Renal pelvis (tissue), 12 donors: ENCODE measurements at places on chromosomes 6 and 20. TPM values are rescaled to one million over a fixed set of nuclear protein-coding genes. Genes with fewer than 3 reads are reported as not detected.
A peak's percentile ranks its signal among the peaks of the same experiment; 100 is the strongest.

DNA sequence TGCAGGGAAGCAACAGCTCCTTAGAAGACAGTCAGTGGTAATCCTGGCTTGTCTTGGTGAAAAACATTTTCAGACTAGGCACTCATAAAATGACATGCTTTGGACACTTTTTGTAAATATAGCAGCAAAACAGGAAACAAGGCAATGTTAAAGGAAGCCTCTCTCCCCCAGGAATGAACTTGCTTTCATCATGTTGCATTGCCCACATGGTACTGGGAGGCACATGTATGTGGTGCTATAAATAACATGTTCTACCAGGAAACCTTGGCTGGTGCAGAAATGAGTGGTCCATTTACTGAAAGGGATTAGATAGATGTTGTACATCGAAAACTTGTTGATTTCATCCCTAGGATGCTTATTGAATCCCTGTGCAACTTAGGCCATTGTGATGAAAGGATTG lies 121.4 kb upstream of the RREB1 start:
- DNase-seq = no peak

The MTFR2 gene
- 3.4 TPM for polyA plus RNA-seq

The IL20RA gene
- polyA plus RNA-seq = 1.1 TPM

The DEFB116 gene
- not detected for polyA plus RNA-seq

The FRS3 gene
- polyA plus RNA-seq = 8.6 TPM

DNA sequence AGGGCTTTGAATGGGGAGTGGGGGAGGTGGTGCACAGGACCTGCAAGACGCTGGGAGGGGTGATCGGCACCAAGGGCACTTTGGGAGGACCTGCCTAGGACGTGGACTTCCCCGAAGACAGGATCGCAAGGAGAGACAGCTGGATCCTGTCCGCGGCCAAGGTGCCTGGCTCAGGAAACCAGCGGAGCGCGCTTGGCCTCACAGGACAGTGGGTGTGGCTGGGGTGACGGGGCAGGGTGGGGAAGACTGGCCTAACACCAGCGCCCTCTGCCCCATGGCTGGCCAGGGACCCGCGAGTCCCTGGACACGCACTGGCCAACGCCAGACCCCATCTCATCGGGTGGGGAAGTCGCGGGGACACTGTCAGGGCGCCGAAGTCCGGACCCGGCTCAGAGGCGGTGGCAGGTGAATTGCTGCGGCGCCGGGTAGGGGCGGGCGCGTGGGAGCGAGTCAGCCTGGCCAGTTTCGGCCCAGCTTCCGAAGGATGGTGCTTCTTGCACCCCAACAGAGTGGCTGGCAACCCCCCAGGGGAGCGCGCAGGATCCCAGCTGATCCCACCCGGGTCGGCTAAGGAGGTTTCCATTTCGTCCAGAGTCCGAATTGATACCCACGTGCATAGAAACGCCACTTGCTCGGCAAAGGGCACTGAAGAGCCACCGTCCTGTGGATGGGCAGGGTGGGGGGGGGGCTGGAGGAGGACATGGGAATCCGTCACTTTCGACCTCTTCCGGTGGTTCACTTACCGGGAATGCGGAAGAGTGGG lies 785 bp upstream of the THBD start:
- no peak for DNase-seq

- no peak for DNase-seq
These were observed 60.4 kb downstream of the TMEM200A start for GRCh38 chr6:130426066-130426721.

The CDSN gene
- not detected for polyA plus RNA-seq

DNA sequence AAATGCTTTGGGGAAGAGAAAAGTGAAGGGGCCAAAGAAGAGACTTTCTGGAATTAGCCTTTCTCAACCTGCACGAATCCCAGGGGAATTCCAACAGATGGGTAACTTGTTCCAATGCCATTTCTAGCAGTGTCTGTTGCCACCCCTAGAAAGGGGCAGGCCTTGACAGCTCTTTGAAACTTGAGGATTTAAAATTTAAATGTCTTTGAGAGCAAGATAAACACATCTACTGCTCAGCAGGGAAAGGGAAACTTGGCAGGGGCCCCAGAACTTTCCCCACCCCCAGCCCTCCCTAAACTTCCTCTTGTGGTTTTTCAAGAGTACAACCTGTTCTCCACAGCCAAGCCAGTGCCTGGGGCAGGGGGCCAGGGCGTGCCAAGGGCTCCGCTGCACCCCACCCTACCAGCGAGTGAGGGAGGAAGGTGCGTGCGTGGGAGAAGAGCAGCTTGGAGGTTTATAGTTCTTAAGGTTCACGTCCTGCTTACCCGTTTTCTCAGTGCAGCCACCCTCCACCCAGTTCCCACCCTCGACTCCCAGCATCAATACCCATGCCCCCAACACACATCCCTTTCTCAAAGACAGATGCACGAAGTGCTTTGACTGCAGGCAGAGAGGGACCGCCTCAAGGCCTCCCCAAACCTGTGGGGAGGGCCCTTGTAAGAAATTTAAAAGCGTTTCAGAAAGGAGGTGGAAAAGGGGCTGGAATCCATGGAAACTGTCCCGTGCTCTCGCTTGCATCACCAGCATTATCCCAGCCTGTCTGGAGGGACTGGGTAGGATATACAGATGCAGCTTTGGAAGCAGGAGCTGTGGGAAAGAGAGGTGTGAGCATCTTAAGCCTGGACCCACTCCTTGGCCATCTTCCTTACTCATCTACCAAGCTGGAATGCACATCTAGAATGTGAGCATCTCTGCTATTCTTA lies 4.5 kb upstream of the TAF8 start:
- no peak for DNase-seq

DNA sequence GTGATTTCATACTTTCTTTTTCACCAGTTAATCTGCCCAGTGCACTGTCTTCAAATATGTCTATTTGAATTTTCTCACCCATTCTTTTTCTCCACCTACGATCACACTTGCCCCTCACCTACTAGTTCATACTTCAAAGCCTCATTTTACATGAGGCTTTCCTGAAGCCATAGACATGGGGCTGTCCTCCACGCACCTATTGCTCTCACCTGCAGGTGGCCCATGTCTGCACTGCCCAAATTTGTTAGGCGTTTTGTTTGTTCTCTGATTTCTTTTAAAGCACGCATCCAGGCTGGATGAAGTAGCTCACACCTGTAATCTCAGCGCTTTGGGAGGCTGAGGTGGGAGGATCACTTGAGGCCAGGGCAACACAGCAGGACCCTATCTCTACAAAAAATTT lies 106.8 kb upstream of the RIPOR2 start:
- no peak for DNase-seq

DNA sequence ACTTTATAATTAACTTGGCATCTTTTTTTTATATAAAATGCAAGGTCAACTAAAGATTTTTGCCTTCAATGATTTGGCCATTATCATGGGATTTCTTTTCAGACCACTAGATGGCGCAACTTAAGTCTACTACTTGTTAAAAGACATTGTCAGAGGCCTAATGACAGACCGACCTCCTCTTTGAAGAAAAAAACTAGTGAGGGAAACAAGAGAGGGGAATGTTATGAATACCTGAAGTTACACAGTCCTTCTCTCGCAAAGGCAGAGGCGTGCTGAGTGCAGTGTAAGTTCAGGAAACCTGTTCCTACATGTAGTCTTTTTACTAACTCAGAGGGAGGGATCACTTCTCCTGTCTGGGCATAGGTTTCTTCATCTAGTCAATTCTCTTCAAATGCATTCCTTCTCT lies 9.3 kb downstream of the TRAPPC3L start:
- no peak for DNase-seq

- DNase-seq = no peak
These were observed 133.3 kb upstream of the AHI1 start for GRCh38 chr6:135630789-135631376.

DNA sequence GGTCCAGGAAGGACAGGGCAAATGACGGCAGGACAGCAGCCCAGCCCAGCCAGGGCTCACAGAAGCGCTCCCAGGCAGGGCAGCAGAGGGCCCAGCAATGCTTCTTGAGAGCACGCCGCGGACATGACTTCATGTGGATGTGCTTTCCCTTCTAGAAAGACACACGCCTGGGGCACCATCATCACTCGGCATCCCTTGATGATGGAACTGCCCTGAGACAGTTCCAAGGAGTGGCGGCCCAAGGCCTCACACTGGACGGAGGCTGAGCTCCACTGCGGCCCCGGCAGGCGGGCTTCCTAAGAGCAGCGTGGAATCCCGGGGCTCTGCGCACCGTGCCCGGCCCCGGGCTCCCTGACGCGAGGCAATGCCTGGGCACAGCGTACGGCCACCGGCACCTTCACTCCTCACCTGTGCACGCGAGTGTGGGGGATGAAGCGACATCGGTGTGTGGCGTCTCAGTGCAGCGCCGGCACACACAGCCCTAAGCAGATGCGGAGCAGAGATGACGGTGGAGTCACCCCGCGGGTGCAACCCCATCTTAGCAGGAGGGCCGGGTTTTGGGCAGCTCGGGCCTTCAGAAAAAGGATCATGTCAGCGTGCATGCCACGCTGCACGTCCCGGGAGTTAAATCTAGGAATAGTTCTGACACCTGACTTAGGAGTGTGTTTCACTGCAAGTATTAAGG lies 86.6 kb downstream of the THBS2 start:
- DNase-seq = no peak

DNA sequence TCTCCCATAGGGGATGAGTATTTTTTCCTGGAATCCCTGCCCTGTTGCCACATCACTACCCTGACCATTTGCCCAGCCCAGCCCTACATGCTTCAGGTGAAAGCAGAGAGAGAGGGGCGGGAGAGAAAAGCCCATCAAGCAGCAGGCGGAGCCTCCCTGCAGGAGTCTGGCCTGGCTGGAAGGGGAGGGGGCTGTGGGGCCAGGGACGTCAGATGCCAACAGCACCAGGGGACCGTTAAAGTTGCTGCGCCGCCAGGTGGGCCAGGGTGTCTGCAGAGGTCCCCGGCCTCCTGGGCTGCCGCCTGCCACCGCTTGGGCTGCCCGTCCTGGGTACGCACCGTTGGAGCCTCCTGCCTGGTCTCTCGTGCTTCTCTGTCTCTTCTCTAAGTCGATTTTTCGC lies 757 bp upstream of the R3HDML start:
- no peak for DNase-seq

The CASS4 gene
- polyA plus RNA-seq = 2.3 TPM

DNA sequence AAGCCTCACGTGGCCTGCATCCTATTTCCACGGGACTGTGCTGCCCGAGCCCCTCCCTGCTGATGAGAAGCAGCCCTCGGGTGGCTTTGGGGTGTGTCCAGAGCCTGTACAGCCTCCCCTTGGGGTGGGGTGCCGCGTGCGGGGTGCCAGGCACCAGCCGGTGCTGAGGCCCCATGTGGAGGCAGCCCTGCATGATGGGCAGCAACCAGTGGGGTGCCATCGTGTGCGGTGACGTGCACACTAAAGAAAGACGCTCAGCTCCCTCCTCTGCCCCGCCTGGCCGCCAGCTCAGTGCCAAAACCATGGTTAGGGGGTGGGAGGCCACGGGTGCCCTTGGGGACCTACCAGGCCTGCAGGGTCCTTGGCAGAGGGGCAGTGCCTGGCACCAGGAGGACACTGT lies 26.2 kb downstream of the NTSR1 start:
- no peak for DNase-seq

The IMPG1 gene
- polyA plus RNA-seq = 4.2 TPM

The SNHG17 gene
- polyA plus RNA-seq = 34.5 TPM

The RPRD1B gene
- polyA plus RNA-seq = 34.0 TPM

The PTGIS gene
- 32.9 TPM for polyA plus RNA-seq

- DNase-seq = no peak
These were observed 164.8 kb upstream of the QKI start for GRCh38 chr6:163249651-163250101.

DNA sequence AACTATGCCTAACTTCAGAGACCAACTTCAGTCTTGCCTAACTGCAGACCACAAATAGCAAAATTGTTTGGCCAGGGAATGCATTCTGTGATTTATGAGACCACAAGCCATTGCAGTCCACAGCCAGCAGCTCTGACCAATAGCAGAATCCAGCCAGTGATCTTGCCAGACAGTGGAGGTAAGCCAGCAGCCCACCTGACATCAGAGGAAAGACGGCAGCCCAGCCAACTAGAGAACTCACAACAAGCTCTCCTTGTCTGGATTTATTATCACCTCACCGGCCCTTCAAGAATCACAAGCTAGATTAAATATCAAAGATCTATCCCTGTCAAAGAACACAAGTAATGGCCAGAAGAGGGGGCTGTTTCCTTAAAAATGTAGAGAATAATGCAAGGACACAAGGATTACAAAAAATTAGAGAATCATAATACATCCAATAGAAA lies 66.5 kb upstream of the SLC35F1 start:
- DNase-seq = peak; percentile 22

The FOXS1 gene
- 9.2 TPM for polyA plus RNA-seq

GRCh38 chr20:57070296-57070695 lies 196.1 kb downstream of the BMP7 start:
- no peak for DNase-seq

- no peak for DNase-seq
These were observed 77.1 kb downstream of the DHX35 start for GRCh38 chr20:39039261-39039660.

The SRMS gene
- polyA plus RNA-seq = 0.26 TPM
